ENCODE measurements at places on chromosomes 12 and 14.

DNA sequence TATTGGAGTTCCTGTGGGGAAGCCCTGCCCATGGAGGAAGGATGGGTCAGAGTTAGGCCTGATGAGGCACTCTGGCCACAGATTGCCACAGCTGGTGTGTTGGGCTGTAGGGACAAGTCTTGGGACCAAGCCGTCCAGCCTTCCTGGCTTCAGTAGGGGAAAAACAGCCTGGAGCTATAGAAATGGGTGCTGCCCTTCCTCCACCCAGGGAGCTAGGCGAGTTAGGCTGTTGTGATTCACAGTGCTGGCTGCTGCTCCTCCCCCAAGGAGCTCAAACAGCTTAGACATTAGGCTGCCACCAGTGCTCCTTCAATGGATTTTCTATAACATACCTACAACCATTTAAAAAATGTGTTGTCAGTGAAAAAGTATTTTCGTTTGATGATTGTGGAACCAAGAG lies 274.3 kb downstream of the RPL10L start:
- no peak for DNase-seq

- DNase-seq = no peak
Observed at GRCh38 chr12:59808317-59808910, 212.6 kb downstream of the SLC16A7 start.

- DNase-seq = no peak
Observed at GRCh38 chr12:6118891-6119568, 5.4 kb downstream of the VWF start.

DNA sequence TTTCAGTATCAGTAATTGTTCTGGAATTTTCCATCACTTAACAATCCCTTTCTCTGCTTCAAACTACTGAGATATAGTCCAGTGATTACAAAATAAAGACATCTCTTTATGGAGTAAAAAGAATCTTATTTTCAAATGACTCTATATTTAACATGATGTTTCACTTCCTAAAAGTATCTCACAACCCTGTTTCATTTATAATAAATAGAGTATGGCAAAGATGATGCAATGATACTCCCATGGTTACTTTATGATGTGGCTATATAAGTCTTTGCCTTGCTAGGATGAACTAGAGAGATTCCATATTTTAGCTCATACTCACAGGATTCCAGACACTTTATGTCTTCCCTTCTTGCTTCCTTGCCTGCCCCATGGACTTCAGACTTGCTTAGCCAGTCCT lies 953.5 kb upstream of the MDGA2 start:
- no peak for DNase-seq

DNA sequence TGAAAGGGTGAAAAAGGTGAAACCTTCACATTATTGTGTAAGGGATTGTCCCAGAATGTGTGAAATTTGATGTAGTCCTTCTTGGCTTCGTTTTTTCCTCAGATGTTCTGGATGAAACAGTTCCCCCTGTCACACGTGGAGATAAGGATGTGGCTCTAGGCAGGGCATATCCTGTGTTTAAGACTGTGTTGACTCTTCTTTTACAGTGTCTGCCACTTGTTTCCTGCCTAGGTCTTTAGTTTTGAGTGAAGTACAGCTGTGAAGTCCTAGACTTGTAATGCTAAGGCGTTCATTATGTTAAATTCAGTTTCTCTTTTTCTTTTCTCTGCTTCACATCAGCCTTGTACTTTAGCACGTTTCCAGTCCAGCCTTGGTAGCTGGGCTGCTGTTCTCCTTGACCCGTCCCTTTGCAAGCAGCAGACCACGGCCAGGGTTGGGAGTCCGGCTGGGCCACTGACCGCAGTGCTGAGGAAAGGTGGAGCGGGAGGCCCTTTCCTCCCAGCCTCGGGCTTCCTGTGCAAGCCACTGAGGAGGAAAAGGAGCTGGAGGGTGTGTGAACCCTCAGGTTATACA lies 59.1 kb downstream of the RASSF3 start:
- DNase-seq = no peak

- no peak for DNase-seq
Observed at GRCh38 chr12:49750027-49750995, 9.0 kb downstream of the TMBIM6 start.

DNA sequence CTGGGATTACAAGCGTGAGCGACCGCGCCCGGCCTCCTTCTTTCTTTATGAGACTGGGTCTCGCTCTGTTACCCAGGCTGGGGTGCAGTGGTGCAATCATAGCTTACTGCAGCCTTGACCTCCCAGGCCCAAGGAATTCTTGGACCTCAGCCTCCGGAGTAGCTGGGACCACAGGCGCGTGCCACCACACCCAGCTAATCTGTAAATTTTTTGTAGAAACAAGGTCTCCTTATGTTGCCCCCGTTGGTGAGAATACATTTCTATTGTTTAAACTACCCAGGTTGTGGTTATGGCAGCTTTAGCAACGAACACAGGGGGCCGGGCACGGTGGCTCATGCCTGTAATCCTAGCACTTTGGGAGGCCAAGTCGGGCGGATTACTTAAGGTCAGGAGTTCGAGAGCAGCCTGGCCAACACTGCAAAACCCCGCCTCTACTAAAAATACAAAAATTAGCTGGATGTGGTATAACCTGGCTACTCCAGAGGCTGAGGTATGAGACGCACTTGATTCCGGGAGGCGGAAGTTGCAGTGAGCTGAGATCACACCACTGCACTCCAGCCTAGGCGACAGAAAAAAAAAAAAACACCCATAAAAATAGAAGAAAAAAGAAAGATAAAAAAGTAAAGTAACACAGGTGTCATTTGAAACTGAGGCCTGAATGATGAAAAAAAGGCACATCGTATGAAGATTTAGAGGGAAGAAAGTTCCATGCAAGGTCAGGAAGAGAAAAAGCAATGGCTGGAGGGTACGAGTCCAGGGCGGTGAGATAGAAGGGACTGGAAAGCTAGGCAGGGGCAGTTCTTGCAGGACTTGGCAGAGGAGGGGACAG lies 977 bp upstream of the TMEM120B start:
- DNase-seq = no peak

- DNase-seq = peak; percentile 71
Observed at GRCh38 chr14:91113829-91114078, at the start of gene DGLUCY. DGLUCY (plus strand) TSS chr14:91114073; CDS start chr14:91160295, 46,222 bp downstream.

GRCh38 chr12:108911915-108912314 lies 32.0 kb downstream of the DAO start:
- no peak for DNase-seq

DNA sequence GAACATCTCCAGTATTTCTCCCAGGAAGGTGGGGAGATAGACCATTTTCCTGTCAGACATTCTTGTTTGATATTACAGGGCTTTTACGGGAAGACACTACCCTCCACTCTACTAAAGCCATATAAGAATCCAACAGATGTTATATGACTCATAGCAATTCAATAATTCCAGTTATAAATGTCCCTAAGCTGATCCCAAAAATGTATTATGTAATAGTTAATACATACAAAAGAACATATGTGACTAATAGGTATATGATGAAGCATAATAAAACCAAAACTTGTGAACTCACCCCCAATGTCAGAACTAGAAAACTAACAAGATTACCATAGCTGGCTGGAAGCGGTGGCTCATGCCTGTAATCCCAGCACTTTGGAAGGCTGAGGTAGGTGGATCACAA lies 84.2 kb downstream of the EFCAB11 start:
- no peak for DNase-seq

DNA sequence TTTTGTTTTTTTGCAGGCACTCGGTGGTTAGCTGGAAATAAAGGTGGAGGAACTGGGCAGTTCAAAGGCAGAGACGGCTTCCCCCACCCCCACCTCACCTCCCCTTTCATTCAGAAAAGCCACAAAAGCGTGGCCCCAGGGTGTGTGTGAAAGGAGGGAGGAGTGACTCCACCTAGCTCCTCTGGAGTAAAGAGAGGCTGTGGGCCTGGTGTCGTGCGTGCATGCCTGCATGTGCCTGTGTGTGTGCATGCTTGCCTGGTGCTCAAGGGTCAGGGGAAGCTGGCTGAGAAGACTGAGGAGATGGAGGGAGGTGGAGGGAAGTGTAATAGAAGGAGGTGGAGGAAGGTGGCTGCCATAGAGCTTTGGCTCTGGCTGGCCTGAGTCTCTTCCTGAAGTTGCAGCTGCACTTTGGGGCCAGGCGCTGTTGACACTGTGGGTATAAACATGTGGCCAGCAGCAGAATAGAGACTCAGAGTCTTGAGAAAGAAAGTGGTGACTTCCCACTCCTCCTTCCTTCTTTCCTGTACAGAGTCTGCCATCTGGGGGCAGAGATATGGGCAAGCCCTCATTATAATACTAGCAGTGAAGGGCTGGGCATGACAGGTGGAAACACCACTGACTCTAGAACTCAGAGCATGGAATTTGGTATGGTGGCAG lies 36.9 kb upstream of the SINHCAF start:
- peak; percentile 70 for DNase-seq

GRCh38 chr12:11965258-11965910 lies 105.4 kb upstream of the BCL2L14 start:
- DNase-seq = no peak

GRCh38 chr12:5276327-5276880 lies 155.5 kb upstream of the NTF3 start:
- no peak for DNase-seq

DNA sequence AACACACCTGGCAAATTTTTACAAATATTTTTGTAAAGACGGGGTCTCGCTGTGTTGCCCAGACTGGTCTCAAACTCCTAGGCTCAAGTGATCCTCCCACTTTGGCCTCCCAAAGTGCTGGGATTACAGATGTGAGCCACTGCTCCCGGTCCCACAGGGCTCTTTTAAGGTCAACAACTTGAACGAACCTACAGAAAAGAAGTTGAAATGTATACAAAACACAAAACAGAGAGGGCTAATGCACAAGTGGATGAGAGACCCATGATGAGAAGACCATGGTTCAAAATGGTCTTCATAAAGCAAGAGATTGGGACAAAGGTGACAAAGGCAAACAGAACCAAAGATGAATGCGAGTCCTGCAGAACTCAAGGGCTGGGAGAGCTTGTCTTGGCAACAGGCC lies 91.4 kb downstream of the CALM1 start:
- no peak for DNase-seq

- peak; percentile 57 for DNase-seq
Observed at GRCh38 chr14:21069388-21070082, 569 bp upstream of the ARHGEF40 start.

GRCh38 chr14:102525219-102525928 lies 15.8 kb upstream of the ANKRD9 start:
- peak; percentile 42 for DNase-seq

DNA sequence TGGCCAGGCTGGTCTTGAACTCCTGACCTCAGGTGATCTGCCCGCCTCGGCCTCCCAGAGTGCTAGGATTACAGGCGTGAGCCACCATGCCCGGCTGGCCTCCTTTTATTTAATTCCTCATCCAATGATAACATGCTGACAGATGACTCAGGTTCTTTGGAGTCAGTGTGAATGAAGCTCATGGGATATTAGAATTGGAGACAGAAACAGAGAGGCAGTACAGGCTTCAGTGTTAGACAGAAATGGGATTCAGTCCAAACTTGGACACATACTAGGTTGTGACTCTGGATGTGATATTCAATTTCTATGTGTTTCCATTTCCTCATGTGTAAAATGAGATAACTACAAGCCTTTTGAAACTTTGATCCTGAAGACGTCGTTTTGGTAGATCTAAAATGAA lies 47.3 kb downstream of the PDE3A start:
- DNase-seq = no peak

DNA sequence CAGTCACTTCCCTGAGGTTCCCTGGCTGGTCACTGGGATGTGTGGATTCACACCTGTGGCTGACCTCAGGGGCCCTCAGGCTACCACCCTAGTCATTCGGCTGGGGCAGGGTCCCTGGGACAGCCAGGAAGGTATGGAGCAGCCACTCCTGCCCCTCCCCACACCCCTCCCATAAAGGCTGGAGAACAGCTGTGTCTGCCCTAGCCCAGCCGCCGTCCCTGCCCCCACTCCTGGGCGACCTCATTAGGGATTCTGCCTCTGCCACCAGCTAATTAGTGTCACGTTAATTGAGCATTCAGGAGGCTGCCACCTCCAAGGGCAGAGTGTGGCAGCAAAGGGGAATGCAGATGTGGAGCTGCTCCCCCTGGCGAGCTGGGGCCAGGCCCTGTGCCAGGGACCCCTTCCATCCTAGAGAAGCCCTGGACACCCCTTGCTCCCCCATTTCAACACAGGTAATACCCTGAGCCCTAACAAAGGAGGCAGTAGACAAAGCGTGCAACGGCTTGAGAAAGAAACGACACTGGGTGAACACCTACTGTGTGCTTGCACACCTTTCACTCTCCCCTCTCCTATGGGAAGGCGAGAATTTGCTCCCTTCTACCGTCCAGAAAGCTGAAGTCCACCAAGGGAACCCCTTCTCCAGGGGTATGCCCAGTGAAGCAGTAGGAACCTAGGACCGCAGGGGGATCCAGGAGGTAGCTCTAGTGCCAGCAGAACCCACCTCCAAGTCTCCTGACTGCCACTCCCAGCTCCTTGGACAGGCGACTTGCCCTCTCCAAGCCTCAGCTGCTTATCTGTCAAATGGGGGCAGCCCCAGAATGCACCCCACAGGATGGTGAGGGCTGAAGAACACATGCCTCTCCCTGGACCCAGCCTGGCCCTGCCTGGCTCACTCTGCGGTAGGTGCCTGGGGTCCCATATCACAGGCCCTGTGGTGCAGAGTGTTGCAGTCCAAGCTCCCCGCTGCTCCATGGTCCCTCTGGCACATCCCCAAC lies 45.1 kb downstream of the FAM222A start:
- DNase-seq = no peak

- DNase-seq = no peak
Observed at GRCh38 chr12:111761706-111762105, 5.0 kb upstream of the ALDH2 start.

- DNase-seq = no peak
Observed at GRCh38 chr12:58443273-58443980, 476.9 kb downstream of the LRIG3 start.

GRCh38 chr14:35949920-35950513 lies 123.9 kb downstream of the BRMS1L start:
- DNase-seq = no peak

DNA sequence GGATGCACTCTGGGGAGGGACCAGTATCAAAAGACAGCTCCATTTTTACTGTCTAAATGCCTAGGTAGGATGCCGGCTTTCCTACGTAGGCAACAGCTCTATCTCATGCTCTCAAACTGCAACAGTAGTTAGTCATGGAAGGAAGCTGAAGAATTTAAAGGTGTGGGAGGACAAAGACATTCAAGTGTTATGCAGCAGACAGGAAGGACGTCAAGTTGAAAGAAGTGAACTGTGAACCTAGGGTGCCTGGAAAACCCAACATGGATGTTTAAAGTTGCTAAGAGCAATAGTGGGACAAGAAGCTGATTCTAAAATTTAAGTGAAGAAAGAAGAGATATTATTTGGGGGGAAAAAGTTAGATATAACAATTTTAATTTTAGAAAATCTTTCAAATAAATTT lies 5.9 kb downstream of the SEC23A start:
- DNase-seq = no peak

DNA sequence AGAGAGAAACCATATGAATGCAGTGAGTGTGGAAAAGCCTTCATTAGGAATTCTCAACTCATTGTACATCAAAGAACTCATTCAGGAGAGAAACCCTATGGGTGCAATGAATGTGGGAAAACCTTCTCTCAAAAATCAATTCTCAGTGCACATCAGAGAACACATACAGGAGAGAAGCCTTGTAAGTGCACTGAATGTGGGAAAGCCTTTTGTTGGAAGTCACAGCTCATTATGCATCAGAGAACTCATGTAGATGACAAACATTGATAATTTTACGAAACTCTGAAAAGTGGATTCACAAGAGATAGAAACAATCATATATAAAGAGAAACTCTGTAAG lies 22.9 kb downstream of the ZNF268 start:
- no peak for DNase-seq

Data from SHP77 (cell line).